Activated CD8-positive, alpha-beta memory T cell treated with anti-CD3 and anti-CD28 coated beads for 4 hours (primary cell): ENCODE measurements at places on chromosomes 4 and X.

DNA sequence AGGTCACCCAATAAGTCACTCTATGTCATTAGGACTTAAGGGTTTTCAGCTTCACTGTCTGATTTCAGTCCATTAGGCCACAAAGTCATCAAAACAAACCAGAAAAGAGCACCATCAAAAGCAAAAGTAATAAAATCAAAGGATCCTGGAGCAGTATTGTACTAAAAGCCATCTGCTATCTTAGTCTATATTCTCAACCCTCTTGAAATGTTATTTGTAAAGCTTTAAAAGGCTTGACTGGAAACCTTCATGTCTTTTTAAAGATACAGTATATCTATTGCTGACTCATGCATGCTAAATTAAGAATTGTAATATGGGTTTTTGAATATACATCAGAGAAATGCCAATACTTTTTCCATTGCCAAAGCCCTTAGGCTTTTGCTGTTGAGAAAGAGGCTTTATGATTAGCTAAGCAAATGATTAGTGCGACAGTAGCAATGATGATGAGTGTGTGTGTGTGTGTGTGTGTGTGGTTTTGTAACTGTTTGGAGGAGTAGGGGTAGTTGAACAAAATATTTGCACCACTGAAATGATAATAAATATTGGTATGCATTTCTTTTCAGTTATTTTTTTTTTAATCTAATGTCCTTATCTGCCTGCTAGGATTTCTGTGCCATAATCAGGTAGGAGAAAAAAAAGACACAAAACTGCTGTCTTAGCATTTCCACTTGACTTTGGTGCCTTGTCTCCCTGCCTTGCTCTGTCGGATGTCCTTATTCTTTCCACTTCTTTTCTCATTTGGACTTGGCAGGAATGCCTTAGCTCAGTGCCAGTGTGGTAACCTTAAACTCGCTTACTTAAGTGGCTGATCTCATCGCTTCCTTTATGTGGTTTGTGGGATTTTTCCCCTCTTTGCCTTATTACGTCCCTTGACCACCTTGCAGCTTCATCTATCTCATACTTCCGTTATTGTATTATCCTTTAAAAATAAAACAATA, 119.7 kb downstream of the PCDH7 start:
- DNase-seq: no peak

- DNase-seq: no peak
Measured at GRCh38 chrX:12894074-12895030, 12.1 kb upstream of the TLR8 start.

- DNase-seq: no peak
Measured at GRCh38 chr4:110224812-110225211, 26.4 kb upstream of the ELOVL6 start.

GRCh38 chrX:109347632-109348031, 134.3 kb downstream of the GUCY2F start:
- DNase-seq: no peak
